Activated T-helper 17 cell treated with anti-CD3 and anti-CD28 coated beads, Interleukin-2, amount 50 U/mL, for 72 hours (primary cell): ENCODE measurements at places on chromosomes 7 and 10. TPM values are rescaled to one million over a fixed set of nuclear protein-coding genes. Genes with fewer than 3 reads are reported as not detected.

NFE2L3 gene
- 27.6 TPM for total RNA-seq

PPP1R17 gene
- not detected for total RNA-seq

DNA sequence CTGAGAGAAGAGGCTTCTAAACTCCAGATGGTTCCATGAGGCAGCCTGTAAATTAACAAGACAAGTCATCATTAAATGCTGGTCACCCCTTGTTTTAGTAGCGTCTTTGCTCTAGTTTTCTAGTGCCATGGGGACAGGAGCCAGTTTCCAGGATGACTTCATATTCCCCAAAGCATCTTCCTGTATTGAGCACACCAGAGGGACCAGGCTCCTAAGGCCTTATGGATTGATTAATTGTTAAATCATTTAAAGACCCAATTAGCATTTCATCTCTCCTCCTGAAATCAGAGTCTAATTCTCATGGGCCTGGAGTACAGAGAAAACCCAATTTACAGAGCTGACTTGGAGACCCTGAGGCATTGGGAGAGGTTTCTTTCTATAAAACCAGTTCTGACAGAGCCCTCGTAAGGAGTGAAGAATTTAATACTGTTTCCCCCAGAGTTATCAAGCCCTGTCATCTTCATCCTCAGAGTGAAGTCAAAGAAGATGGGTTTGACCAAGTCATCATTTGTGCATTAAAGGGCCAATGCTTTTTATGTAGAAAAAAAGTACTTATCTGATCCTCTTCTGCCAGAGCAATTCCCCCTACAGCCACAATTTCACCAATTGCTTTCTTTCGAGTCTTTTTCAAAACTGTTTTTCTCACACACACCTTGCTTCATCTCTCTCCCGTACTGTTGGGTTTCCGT lies 678.7 kb downstream of the SDK1 start:
- ATAC-seq = no peak

ITPRID1 gene
- not detected for total RNA-seq

DNA sequence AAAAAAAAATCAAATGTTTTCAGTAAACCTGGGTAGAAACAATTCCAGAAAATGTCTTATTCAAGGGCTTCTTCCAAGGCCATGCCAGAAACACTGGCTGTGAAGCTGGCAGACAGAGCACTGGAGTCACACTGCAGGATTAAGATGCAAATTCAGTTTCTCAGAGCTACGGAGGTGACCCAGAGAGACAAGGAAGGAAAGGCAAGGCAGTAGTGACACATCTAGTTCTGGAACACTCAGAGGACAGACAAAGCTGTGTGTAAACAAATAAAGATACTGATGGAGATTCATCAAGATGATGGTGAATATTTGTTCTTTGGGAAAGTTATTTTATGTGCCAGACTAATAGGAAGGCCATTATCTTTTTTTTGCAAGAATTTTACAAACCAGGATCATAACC lies 608.3 kb upstream of the C7orf33 start:
- ATAC-seq = no peak

GRCh38 chr7:6159524-6160031 lies 112.8 kb downstream of the CYTH3 start:
- ATAC-seq = no peak

PCBD1 gene
- total RNA-seq = 47.4 TPM

DNA sequence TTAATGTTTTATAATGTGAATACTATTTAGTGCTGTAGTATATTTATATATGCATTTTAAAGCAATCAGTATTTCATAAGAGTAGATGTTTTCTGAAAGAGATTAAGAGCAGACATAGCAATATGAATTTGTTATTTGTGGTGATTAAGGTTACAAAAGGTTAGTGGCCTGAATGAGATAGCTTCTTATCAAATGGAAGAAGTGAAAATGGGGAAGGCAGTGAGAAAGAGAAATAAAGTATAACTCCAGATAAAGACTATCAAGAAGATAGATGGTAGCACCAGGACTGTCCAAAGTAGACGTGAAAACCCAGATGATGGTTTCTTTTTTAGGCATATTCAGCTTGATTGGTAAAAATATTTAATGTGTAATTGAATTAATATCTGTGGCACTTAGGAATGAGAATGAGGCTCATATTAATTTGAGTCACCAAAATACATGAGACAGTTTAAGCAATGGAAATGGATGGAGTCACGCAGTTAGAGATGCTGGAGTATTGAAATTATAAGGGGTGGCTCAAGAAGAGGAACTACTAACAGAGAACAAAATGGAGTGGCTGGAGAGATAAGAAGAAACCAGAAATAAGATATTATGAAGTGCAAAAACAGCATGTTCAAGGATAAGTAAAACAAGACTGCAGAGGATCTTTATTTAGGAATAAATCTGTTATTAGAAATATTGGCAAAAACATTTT lies 288.0 kb upstream of the SEMA3C start:
- no peak for ATAC-seq

- ATAC-seq = no peak
Observed at GRCh38 chr10:667096-667495, 22.4 kb downstream of the DIP2C start.

DNA sequence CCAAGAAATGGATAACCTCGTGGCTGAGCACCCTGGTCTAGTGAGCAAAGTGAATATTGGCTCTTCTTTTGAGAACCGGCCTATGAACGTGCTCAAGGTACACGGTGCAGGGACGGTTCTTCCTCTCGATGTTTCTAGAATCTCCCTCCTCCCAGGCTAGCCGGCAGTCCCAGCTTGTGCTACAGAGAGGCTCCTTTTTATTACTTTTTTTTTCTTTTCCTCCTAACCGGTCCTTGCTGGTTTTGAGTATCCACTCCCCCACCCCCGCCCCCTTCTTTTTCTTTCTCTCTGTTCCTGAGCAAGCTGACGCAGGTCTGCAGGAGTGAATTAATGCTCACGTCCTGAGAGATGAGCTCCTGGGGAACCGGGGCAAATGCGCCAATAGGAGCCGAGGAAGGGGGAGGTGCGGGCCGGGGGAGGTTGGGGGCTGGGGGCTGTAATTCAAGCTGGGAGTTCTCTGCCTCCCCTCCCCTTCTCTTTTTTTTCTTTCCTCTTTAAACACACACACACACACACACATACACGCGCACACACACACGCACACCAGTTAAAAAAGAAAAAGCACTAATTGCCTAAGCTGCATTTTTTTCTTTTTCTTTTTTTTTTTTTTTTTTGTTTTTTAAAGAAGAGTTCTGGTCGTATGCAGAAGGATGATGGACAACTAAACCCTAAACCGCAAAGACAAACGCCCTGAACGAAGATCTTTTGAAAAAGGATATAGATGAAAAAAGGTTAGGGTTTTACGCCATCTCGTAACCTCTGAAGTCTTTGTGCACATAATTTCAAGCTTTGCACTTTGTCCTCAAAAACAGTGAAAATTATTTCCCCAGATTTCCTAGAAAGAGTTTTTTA lies 6.6 kb downstream of the CPA2 start:
- no peak for ATAC-seq

DNA sequence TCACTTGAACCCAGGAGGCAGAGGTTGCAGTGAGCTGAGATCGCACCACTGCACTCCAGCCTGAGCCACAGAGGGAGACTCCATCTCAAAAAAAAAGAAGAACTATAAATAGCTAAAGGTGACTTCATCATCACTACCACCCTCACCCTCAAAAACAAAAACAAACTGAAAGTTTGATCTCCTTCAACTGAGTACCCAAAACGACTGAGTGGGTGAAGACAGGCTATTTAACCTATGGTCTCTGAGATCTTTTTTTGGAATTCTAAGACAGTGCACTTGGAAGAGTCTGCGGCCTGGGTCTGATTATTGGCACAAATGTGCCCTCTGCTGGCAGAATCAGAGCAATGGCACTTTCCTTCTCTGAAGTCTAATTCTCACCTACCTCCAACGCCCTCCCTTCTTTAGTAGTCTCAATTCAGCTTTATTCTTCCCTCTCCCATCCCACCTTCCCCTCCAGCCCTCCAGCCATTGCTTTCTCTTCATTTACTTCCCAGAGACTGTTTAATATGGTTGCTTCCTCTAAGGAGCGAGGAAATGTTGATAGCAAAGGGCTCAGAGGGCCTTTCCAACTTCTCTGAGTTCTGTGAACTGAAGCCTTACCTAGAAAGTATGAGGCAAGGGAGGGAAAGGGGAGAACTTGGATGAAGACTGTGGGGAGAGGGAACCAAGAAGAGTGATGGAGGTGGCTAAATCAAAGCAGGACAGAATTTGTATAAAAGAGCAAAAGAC lies 2.9 kb upstream of the MYOZ1 start:
- ATAC-seq = peak; percentile 82

- ATAC-seq = no peak
Observed at GRCh38 chr10:95416270-95416669, 125.5 kb upstream of the PDLIM1 start.

DNA sequence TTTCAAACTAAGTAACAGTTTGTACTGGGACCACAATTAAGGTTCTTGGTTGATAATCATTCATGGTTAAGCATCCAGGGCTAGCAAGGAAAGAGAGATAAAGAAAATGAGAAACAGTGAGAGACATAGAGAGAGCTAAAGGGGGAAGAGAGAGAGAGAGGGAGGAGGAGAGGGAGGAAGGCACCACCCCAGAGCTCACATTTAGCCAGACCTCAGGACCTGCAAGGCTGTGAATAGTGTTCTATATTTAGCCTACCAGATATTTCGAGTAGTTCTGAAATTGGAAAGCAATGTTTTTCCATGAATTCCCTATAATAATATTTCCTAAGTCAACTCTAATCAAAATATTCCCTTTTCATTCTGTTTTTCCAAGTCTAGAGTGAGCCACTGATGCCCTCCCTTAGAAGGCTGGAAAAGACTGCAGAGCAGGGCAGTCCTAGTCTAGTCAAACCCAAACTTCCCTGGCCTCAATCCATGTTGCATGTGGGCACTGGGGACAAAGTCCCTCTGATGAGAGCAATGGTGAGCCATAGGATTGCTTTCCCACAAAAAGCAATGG lies 119.4 kb upstream of the INHBA start:
- no peak for ATAC-seq

DNA sequence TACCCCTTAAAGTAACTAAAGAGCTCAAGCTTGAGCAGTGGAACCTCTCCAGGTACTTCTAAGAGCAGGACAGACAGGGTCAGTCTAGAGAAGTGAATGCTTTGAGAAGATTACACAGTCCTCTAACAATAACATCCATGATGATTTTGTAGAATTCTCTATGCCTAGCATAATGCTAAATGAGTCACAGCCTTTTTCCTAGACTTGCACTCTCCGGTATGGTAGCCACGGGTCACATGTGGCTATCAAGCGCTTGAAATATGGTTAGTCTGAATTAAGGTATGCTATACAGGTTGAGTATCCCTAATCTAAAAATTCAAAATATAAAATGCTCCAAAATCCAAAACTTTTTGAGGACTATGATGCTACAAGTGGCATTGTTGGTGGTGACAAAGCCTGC lies 166.6 kb upstream of the MKLN1 start:
- ATAC-seq = no peak

- ATAC-seq = no peak
Observed at GRCh38 chr7:1973321-1974251, 259.2 kb downstream of the MAD1L1 start.

HOXA11 gene
- total RNA-seq = not detected

SYT15 gene
- total RNA-seq = 0.56 TPM

DNA sequence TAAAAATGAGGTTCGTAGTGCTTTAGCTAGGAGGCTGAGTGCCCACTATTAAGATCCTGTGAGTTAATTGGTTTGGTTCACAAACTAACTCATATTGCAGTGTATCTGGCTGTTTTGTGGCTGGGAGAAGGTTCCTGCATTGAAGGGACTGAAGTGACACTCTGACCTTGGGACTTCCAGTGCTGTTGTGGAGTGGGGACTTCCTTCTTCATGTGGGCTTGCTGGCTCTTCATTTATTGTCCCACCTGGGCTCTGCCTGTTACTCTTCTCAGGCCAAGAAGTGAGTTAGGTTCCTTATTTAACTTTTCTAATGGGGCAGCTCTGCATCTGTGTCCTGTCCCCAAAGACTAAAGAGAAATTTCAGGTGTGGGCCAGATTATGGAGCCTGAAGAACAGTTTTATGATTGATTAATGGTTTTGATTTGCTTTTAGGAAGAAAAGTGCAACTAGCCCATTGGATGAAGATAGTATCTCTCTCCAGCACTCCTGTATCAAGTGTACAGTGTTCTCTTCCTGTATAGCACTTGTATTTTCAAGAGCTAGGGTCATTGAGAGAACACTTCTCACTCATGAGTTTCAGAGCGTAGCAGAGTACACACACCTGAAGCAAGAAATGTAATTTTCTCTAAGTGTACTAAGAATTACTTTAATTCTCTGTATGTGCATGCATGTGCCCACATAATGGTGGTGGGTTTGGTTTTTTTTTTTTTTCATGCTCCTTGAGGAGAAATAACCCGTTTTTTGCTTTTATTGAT lies 54.8 kb downstream of the AUTS2 start:
- no peak for ATAC-seq

LIPF gene
- not detected for total RNA-seq

SLC13A1 gene
- not detected for total RNA-seq

CFAP58 gene
- 1.3 TPM for total RNA-seq

IQUB gene
- 0.16 TPM for total RNA-seq

DOCK1 gene
- 0.34 TPM for total RNA-seq

GRCh38 chr7:129367700-129368388 lies 66.4 kb upstream of the STRIP2 start:
- ATAC-seq = peak; percentile 89
